ENCODE measurements at places on chromosomes 12 and 14.

DNA sequence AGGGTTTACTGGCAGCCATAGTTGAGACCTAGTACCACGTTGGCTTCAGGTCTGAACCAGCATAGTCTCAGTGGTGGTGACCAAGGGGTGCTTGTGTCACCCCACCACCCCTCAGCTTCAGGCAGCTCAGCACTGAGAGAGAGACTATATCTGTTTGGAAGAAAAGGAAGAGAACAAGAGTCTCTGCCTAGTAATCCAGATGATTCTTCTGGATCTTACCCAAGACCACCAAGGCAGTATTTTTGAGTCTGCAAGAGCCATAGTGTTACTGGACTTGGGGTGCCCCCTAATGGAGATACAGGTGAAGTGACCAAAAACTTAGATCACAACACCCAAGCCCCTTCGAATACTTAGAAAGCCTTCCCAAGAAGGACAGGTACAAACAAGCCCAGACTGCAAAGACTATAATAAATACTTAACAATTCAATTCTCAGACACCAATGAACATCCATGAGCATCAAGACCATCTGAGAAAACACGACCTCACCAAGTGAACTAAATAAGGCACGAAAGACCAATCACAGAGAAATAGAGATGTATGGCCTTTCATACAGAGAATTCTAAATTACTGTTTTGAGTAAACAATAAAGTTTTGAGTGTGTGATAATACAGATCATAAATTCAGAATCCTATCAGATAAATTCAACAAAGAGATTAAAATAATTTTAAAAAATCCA, 107.0 kb downstream of the HELB start:
- peak; percentile 50 for DNase-seq

DNA sequence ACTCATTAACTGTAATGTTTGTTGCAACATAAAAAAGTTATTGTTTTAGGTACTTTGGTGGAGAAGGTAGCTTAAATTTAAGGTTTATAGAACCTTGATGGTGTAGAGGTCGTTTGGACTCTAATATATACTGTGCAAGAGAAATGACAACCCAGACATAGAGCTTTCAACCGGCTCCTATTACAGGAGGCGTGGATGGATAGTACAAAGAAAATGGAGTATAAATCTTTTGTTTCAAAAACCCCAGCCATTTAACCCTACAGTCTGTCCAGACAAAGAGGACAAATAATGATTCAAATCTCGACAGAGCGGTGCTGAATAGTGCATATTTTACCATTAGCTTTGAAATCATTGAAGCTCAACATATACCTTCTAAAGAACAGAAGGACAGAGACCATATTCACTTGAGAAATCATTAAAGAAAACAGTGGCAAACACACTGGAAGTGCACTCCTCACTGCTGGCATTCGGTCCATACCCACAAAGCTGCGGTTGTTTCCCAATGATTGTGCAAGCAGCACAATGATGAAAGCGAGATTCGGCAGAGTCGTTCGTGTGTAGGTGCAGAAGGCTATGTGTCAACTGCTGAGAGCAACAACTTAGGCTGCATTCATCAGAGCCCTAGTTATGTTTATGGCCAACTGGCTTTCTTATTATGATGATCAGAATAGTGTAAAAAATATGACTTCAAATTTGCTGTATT, 688.6 kb downstream of the NOVA1 start:
- DNase-seq: no peak

DNA sequence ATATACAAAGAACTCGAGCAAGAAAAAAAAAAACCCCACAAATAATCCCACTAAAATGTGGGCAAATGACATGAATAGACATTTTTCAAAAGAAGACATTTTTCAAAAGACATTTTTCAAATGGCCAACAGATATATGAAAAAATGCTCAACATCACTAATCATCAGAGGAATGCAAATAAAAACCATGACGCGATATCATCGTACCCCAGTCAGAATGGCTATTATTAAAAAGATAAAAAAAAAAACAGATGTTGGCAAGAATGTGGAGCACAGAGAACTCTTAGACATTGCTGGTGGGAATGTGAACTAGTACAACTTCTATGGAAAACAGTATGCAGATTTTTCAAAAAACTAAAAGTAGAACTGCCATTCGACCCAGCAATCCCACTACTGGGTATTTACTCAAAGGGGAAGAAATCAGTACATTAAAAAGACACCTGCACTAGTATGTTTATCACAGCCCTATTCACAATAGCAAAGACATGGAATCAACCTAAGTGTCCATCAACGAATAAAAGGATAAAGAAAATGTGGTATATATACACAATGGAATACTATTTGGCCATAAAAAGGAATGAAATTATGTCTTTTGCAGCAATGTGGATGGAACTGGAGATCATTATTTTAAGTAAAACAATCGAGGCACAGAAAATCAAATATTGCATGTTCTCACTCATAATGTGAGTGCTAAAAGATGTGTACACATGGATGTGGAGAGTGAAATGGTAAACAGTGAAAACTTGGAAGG, 16.3 kb downstream of the ZBTB39 start:
- no peak for DNase-seq

- peak; percentile 36 for DNase-seq
Measured at GRCh38 chr12:102811110-102811737, 105.8 kb downstream of the PAH start.

GRCh38 chr12:49808686-49809380, 19.4 kb downstream of the NCKAP5L start:
- no peak for DNase-seq

GRCh38 chr12:95147866-95148265, 69.4 kb downstream of the FGD6 start:
- DNase-seq: no peak

DNA sequence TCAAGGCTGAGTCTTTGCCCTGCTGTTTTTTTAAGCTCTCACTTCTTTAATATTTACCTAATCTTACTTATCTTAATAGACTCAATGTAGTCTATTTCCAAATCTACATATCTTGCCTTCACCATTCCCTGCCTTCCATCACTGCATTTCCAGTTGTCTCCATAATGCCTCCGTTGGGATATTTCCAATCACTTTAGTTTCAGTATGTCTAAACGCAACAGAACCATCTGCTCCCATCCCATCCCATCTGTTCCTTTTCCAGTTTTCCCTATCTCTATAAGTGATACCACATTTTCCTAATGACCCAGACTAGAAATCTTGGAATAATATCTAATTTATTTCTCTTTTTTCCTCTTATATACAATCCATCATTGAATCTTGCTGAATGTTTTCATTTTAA, 15.1 kb upstream of the CCDC198 start:
- DNase-seq: no peak

- no peak for DNase-seq
Measured at GRCh38 chr12:117101953-117102799, 3.0 kb upstream of the TESC start.

GRCh38 chr14:100585448-100586152, 1.6 kb downstream of the BEGAIN start:
- no peak for DNase-seq

DNA sequence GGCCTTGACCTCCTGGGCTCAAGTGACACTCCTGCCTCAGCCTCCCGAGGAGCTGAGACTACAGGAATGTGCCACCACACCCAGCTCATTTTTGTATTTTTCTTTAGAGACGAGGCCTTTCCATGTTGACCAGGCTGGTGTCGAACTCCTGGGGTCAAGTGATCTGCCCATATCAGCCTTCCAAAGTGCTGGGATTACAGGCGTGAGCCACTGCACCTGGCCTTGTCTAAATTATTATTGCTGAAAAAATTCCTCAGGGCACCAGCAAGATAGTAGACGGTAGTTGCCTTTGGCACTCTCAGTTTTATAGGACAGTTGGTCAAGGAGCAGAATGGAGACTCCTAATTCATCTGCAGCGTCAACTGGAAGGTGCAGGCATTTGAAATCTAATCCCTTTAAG, 2.5 kb upstream of the AICDA start:
- DNase-seq: no peak

- DNase-seq: no peak
Measured at GRCh38 chr14:61472801-61473376, 151.5 kb downstream of the PRKCH start.

GRCh38 chr12:99131751-99132199, 486.7 kb downstream of the APAF1 start:
- DNase-seq: no peak

- DNase-seq: peak; percentile 25
Measured at GRCh38 chr12:6167327-6168280, 32.6 kb upstream of the CD9 start.

GRCh38 chr12:46205294-46205693, 63.5 kb downstream of the SLC38A1 start:
- no peak for DNase-seq

GRCh38 chr12:21608196-21608595, 3.5 kb upstream of the GYS2 start:
- no peak for DNase-seq

- DNase-seq: no peak
Measured at GRCh38 chr14:46661728-46662127, 10.1 kb upstream of the RPL10L start.

DNA sequence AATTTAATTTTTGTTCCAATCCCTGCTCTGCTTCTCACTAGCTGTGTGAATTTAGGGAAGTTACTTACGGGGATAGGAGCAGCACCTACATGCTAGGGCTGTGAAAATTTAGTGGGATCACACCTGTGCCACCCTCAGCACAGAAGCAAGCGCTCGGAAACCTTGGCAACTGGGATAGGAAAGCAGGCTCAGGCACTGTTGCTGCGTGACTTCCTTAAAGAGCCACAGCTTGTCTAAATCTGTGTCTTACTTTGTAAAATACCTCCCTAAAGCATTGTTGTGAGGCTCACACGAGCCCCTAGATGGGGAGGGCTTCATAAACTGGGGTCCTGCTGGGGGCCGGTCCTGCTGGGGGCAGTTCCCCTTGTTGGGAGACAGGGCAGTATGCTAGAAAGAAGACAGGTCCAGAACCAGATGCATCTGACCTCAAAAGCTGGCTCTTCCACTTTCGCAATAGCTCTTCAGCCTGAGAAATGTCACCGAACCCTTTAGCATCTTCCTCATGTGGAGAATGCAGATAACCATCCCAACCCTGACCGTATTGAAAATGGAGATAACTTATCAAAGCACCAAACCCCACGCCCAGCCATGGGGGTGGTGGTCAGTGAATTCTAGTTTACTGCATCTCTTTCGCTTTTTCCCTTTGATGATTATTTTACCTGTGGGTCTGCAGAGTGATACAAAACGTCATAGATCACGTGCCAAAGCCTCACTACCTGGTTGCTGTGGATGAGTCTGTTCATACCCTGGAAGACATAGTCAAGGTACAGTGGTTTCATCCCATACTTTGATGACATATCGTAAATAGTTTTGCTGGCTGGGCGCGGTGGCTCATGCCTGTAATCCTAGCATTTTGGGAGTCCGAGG, 54.1 kb downstream of the AK7 start:
- DNase-seq: no peak

DNA sequence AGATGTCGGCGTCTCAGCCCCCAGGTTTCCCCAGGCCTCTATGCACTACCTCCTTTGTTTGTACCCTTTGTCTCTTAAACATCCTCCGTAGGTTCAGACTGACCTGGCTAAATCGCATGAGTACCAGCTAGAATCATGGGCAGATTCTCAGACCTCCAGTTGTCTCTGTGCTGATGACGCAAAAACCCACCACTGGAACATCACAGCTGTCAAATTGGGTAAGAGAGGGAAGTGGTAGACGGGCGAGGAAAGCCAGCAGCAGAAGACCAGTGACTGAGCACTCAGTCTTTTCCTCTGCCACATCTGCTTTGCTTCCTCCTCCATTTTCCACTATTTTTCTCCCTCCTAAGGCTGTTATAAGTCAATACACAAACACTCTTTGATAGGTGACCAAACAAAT, 29.7 kb downstream of the A2ML1 start:
- DNase-seq: no peak

DNA sequence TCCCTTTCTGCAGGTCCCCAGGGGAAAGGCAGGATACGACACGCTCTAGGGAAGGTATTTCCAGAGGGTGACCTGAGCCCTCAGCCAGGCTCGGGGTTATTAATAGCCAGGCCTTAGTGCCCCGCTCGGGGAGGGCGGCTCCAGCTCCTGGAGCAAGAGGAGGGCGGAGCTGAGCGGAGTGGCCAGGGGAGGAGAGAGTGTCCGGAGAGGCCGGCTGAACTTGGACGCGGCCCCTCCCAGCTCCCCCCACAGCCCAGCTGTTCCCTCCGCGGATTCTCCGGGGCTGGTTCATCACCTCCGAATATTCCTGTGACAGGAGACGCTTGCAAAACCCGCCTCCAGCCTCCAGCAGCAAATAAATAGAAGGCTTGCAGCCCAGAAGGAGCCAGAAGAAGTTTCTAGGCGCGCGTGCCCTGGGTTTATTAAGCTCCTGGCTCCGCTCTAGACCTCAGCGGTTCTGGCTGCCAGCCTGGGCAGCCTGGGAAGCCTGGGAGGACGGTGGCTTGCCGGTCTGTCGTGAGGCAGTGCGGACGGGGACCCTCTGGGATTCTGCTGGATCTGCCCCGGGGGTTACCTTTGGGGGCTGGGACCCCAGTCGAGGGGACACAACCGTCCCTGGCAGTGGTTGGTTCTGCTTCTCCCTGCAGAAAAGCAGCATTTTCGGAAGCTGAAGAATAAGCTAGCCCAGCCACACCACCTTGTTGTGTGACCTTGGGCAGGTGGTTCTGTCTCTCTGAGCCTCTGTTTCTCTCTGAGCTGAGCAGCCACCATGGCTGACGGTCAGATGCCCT, at the start of gene HSPB8:
TSS of gene HSPB8 (plus strand) at position 388 of the 791 bp plus-strand sequence. CDS start at position 770, 382 bp downstream.
- no peak for DNase-seq

DNA sequence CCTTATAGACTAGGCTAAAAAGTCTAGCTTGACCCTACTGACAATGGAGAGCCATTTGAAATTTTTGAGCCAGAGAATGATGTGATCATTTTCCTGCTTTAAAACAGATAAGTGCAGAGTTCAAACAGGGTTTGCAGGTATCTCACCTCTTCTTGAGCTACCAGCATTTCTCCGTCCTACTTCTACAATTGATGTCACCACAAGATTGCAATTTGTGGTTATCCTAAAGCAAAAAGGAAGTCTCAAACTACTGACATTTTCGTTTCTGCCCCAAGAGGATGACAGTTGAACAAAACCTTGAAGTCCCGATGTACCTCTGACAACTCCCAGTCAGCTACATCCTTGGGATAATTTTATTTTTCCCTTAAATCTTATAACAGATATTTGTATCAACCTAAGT, 86.7 kb downstream of the PTGER2 start:
- peak; percentile 57 for DNase-seq

- DNase-seq: no peak
Measured at GRCh38 chr12:10967409-10967808, 19.3 kb downstream of the TAS2R50 start.

GRCh38 chr14:59292921-59293534, 104.6 kb downstream of the DAAM1 start:
- no peak for DNase-seq

- DNase-seq: no peak
Measured at GRCh38 chr12:105977236-105977635, 161.5 kb downstream of the NUAK1 start.

- DNase-seq: no peak
Measured at GRCh38 chr12:70121562-70121961, 121.7 kb upstream of the CNOT2 start.

GRCh38 chr12:91113621-91114020, 2.3 kb upstream of the LUM start:
- no peak for DNase-seq

GRCh38 chr14:77375973-77376770, 722 bp downstream of the TMED8 start:
- peak; percentile 18 for DNase-seq
